Stromal cell of bone marrow (primary cell): ENCODE measurements at places on chromosomes 5 and 9.

DNA sequence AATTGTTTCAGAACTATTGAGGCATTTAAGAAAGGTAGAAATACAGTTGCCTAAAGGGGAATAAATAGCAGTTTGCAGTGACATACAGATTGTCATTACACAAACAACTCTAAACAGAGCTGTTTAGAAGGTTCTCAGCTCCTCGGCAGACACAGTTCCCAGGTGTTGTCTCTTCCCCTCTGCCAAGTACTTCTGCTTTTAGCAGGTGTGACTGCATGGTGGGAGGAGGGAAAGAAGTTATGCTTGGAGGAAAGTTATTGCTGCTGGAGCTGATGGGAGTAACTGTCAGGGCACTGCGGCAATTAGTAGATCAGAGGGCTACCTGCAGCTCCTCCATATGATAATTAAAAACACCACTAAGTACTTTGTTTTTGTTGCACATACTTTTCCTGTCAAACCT, 14.5 kb downstream of the EDIL3 start:
- DNase-seq: no peak

- DNase-seq: no peak
These were observed 278.9 kb upstream of the ACTBL2 start for GRCh38 chr5:57761513-57761912.

- no peak for DNase-seq
These were observed 17.1 kb downstream of the CTNNA1 start for GRCh38 chr5:138770291-138770690.

GRCh38 chr5:88879724-88880123, 3.3 kb downstream of the MEF2C start:
- no peak for DNase-seq
